Mucosa of gallbladder (tissue), 1 donor: ENCODE measurements at places on chromosomes 2 and 18. TPM values are rescaled to one million over a fixed set of nuclear protein-coding genes. Genes with fewer than 3 reads are reported as not detected.
A peak's percentile ranks its signal among the peaks of the same experiment; 100 is the strongest.

The CFAP65 gene
- total RNA-seq = 0.29 TPM

GRCh38 chr18:12862467-12862866, 21.6 kb downstream of the PTPN2 start:
- peak; percentile 41 for DNase-seq

DNA sequence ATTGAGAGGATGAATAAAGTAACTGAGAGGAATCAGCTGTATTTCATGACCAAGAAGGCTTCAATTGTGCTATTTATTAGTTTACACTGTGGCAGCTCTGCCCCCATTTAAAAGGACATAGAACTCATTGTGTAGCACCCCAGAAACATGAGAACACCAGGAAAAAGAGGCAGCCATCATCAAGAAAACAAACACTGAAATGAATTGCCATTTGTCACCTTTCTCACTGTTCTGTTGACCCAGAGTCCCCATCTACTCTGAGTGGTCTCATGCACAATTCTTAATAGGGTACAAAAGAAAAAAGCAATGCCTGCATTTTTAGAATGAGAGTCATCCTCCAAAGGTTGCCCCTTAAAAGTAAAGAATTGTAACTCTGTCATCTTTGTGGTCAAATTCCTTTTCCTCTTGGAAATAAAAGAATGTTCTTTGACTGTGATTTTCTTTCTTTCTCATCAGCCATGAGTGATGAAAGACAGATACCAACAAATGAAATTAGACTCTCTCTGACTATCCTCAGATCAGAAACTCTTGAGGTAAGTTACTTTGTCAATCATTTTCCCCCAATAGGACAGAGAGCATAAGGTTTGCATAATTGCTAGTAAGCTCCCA, 1941.9 kb upstream of the PIK3C3 start:
- DNase-seq = no peak

GRCh38 chr2:112710956-112711750, 9.7 kb upstream of the NT5DC4 start:
- no peak for DNase-seq

DNA sequence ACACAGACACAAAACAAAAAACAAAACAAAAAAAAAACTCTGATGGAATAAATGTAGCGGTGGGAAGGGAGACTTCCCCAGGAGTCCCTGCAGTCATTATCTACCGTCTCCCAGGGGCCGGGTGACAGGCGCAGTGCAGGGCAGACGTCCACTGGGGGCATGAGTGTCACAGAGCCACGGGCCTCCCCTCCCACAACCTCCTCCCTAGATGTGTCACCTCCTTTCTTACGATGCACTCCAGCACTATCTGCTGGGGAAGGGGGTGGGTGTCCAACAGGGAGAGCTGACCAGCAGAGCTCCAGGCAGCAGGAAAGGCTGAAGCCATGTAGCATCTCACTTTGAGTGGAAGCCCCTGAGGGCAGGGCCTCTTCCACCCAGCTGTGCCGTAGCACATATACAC, 84.5 kb downstream of the LONRF2 start:
- no peak for DNase-seq

- no peak for DNase-seq
Measured at GRCh38 chr18:50000227-50000626, 186.9 kb upstream of the ACAA2 start.
